ENCODE measurements at places on chromosomes 16 and 17. TPM values are rescaled to one million over a fixed set of nuclear protein-coding genes. Genes with fewer than 3 reads are reported as not detected.

Gene CAPNS2
- polyA plus RNA-seq = not detected

Gene CTF1
- 8.0 TPM for polyA plus RNA-seq

Gene FOXC2
- polyA plus RNA-seq = 51.3 TPM

Gene LPO
- 0.26 TPM for polyA plus RNA-seq

Gene HES7
- not detected for polyA plus RNA-seq

DNA sequence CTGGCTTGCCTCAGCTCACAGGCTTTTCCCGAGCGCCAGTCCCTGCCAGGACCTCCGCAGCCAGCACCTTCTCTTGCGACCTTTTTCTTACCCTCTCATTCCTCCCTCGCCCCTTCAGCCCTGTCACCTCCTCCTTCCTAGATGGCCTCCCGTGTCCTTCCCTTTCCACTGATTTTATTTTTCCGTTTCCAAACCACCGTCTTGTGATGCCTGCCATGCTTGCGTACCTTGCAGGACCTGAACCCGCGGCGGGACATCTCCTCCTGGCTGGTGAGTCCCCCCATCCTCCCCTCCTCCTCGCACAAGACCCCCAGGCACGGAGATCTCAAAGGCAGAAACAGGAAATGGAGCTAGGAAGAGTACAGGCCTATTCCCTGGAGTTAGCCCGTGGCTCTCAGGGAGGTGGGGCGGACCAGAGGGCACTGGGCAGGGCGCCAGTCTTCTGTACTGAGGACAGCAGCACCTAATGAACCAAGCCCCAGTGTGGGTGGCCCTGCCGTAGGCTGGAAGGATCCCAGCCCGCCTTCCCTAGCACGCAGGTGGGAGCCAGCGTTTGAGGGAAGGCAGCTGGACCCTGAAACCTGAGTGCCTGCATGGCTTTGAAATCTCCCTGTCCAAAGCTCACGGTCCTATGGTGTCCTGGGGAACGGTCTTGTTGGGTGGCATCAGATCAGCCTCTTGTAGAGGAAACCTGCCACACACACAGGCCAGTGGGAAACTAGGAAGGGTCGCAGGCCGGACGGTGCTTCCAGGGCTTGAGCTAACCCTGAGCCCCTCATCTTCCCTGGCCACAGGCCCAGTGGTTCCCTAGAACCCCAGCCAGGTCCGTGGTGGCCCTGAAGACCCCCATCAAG is 612 bp downstream of the CISD3 start:
- DNase-seq = no peak

GRCh38 chr17:53135969-53136368 is 686.8 kb upstream of the KIF2B start:
- DNase-seq = no peak

DNA sequence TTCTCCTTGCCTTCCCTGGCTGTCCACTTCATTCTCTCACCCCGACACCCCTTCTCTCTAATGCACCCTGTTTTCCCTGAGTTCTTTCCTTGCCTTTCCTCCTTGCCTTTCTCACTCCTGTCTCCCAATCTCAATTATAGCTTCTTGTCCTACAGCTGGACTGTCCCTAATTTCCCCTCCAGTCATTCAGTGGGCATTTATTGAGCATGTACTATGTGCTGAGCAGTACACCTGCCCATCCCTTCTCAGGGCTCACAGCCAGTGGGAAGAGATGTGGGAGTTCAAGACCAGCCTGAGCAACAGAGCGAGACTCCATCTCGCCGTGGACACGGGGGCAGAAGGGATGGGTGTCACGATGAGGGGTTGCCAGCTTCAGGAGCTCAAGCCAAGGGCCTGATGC is 5.8 kb downstream of the ATP2A1 start:
- DNase-seq = no peak

- DNase-seq = no peak
Measured at GRCh38 chr16:57156351-57156703, 29.5 kb downstream of the PSME3IP1 start.

DNA sequence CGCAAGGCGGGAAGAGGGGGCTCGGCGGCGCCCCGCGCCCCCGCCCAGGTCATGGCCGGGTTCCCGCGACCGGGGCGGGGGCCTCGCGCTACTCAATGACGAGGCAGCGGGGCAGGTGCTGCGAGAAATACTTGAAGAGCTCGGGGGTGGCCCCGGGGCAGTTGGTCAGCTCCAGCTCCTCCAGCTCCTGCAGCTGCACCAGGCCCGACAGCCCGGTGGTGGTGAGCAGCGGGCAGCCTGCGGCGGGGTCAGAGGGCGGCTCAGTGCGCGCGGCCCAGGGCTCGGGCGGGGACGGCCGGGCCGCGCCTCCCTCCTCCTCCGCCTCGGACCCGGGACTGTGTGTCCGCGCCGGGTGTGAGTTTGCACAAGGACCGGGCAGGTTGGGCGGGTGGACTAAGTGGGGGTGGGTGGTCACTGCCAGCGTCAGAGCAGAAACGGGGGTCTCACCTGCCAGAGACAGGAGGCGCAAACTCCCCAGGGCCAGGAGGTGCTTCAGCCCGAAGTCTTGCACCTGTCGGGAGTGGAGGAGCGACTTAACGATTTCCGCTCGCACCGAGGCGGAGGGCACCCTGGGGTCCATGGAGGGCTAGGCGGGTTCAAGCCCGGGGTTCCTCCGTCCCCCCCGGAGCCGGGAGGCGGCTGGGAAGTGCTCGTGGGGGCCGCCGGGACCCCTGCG is 4.1 kb upstream of the WDR24 start:
- no peak for DNase-seq

GRCh38 chr16:76210157-76210556 is 67.0 kb upstream of the CNTNAP4 start:
- no peak for DNase-seq

- DNase-seq = no peak
Measured at GRCh38 chr16:49580751-49581303, 207.2 kb downstream of the C16orf78 start.

- no peak for DNase-seq
Measured at GRCh38 chr17:69997332-69997731, 77.7 kb upstream of the KCNJ16 start.

DNA sequence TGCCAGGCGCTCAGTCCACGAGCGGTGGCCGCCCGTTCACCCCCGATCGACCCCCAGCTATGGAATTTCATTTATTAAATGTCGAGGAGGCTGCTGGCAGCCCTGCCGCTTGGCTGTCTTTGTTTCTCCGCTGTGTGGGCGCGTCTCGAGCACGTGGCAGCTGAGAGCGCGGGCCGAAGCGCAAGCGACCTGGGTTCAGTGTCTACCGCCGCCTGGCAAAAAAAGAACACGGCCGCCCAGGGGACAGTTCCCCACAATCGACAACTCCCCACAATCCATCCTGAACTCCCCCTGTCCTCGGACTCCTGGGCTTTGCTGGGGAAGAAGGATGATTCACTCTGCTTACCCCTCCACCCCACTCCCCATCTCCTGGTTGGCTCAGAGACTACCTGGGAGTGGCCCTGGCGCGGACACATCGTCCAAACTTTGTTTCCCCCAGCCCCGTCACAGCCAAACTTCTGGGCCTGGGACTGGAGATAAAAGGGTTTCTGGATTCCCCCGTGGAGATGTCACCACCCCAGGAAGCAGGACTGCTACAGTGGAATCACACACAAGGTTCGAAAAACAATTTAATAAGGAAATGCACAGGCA is 1.7 kb upstream of the ANKRD13B start:
- DNase-seq = no peak
